ENCODE measurements at places on chromosomes 4 and X.

DNA sequence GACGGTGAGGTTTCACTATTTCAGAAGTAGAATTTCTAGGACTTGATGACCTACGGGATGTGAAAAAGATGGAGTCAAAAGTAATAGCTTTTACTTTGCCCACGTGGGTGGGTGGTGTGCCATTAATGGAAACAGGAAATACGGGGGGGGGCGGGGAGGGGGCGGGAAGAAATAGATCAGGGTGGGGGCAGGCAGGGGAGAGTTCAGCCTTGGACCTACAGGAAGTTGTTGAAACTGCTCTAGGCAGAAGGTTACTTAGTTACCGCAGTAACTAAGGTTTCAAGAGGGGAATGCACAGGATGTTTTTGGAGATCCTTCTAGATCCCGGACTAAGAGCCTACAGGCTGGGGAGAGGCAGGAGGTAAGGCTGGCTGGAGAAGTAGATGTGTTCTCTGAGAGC is 3.6 kb upstream of the FHL1 start:
- no peak for ATAC-seq
- peaks cover 10% of the 10 kb centered on the region for H3K27me3 ChIP-seq
- peak overlapping the region; percentile 63 for H3K27ac ChIP-seq
- peaks cover 14% of the 10 kb centered on the region for H3K4me1 ChIP-seq

GRCh38 chr4:74536557-74536956 is 91.6 kb downstream of the AREG start:
- peaks cover 29% of the 10 kb centered on the region for H3K27me3 ChIP-seq
- no peak overlapping the region for H3K27ac ChIP-seq
- no peaks in the 10 kb centered on the region for H3K36me3 ChIP-seq
- ATAC-seq: no peak
- H3K4me1 ChIP-seq: no peaks in the 10 kb centered on the region
- H3K4me3 ChIP-seq: no peak overlapping the region

DNA sequence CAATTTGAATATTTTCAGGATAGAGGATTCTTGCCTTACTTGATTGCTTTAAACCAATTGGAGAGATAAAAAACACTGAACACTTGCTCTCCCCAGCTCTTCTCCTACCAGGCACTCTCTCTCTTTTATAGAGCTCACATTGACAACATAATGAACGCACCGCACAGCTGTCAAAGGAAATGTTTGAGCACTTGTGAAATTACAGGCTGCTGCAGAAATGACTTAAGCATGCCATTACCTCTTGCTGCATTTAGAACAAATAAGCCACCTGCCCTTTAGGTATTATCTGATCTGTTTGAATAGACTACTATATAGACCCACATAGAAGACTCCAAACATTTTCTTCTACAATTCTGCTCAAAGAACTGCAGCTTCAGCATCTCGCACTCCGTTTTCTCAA is 227.7 kb downstream of the C4orf33 start:
- H3K4me3 ChIP-seq: no peak overlapping the region
- H3K27me3 ChIP-seq: peaks cover 8% of the 10 kb centered on the region
- no peaks in the 10 kb centered on the region for H3K4me1 ChIP-seq
- no peak for ATAC-seq
- no peaks in the 10 kb centered on the region for H3K36me3 ChIP-seq
- no peak overlapping the region for H3K27ac ChIP-seq

GRCh38 chr4:101833480-101833879 is 43.0 kb downstream of the BANK1 start:
- ATAC-seq: no peak
- peaks cover 79% of the 10 kb centered on the region for H3K4me1 ChIP-seq
- H3K4me3 ChIP-seq: peak overlapping the region; percentile 82
- H3K27ac ChIP-seq: peak overlapping the region; percentile 86

GRCh38 chrX:107845625-107846024 is 20.0 kb downstream of the MID2 start:
- no peak for ATAC-seq
- no peak overlapping the region for H3K27ac ChIP-seq
- H3K4me3 ChIP-seq: no peak overlapping the region
- no peaks in the 10 kb centered on the region for H3K4me1 ChIP-seq
- no peaks in the 10 kb centered on the region for H3K27me3 ChIP-seq
- no peaks in the 10 kb centered on the region for H3K36me3 ChIP-seq
